ENCODE measurements at places on chromosomes 7 and 10.

DNA sequence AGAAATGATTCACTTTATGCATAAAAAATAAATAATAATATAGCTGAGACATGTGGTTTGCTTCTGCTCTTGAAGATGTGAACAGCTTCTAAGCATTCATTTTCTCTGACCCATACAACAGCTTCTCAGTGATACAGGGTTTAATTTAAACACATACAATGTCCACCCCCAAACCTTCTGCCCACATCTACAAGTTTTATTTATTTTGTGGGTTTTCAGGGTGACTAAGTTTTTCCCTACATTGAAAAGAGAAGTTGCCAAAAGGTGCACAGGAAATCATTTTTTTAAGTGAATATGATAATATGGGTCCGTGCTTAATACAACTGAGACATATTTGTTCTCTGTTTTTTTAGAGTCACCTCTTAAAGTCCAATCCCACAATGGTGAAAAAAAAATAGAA lies 17.2 kb downstream of the INHBA start:
- DNase-seq, result no peak

DNA sequence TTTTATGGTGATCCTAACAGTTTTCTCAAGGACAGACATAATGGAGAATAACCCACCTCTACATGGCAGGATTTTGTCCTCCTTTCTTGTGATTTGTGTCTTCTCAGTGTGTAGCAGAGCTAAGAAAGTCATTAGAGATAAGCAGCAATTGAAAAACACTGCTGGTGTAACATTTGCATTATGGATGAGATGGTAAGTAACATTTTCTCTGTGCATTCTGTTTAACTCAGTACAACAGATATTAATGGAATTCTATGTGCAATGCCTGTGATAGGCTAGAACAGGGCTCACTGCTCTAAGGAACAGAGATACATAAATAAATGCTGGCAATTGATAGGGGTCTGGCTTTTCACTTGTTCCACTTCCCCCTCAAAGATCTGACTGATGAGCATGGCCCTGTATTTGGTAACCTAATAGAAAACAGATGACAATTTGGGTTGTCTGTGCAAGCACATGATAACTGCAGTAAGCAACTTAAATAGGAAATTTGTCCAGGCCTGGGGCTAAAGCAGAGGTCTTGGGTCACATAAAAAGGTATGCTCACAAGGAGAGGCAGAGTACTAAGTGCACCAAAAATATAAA lies 560.3 kb upstream of the POM121L12 start:
- DNase-seq, result no peak

DNA sequence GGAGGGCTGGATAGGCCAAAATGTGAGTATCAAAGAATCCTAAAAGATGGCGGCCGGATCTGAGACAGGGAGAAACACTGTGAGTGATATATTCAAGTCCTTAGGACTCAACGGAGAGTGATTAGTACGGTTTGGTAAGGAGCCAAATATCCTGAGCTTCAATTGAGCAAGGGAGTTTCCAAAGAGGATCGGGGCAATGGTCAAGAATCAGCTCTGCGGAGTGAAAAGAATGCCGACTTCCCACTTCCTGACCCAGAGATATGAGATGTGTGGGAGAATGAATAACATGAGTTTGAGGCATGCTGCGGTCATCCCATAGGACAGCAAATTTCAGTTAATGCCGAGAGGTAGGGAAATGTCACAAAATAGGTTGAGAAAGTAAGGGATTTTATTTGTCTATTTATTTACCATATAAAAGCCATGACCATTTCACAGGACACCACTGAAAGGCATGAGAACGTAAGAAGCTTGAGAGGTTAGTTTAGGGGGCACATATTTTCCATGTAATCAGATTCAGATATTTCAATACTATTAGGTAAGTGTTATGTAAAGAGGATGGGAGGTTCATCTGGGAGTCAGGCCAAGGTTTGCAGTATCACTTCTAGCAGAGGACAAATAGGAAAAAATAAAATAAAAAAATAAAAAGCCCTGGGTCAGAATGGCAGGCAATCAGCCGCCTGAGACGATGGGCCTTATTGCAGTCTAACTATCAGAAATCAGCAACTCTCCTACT lies 165.6 kb downstream of the HGF start:
- no peak for DNase-seq

- no peak for DNase-seq
Measured at GRCh38 chr10:58746474-58747185, 234.0 kb downstream of the BICC1 start.

DNA sequence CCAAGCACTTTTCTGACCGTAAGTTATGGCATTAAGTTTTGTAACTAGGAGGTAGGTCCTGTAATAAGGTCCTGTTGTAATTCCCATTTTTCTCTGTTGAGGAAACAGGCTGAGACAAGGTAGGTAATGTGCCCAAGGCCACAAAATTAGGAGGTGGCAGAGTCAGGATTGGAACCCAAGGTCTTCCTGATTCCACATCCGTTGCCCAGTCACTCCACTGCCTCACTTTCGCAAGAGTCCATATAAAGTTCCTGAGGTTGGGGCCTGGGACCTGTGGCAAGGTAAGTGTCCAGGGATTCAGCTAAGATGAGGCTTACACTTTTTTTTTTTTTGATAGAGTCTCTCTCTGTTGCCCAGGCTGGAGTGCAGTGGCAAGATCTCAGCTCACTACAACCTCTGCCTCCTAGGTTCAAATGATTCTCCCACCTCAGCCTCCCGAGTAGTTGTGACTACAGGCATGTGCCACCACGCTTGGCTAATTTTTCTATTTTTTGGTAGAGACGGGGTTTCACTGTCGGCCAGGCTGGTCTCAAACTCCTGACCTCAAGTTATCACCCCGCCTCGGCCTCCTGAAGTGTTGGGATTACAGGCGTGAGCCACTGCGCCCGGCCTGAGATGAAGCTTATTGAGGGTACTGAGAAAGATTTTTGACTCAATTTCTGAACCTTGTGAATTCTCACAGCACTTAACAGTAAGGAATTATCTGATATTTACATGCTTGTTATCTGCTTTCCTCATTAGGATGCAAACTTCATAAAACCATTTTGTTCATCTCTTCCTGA lies 20.3 kb upstream of the GNA12 start:
- DNase-seq, result no peak

DNA sequence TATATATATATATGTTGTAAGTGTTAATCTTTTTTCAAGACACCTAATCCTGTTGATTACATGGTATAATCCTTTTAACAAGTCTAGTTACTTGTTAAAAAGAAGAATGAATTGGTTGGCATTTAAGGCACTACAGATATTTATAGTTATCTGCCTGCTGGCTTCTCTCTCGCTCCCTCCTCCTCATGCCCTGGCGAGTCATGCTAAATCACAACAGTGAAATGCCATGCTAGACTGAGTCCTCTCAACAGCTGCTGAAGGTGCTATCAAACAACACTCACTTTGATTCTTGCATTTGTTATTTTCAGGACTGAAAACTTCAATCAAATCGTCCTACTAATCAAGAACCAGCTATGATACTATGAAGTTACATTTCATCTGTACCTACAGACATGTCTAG lies 15.4 kb downstream of the NRAP start:
- DNase-seq, result no peak

DNA sequence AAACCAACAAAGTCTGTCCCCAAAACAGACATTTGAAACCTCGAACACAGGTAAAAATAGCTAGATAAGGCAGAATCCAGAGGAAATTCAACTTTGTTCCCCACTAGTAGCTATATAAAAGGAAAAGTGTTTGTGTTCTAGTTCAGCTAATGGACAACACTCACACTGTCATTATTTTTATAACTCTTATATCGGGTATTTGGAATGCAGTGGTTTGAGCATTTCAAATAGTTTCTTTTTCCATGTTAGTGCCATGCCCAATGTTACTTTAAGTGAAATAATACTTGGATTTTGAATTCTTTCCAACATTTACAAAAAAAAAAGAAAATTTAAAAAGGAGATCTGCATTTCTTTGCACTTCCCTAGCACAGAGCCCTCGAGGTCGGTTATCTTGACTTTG lies 213.6 kb downstream of the DOCK4 start:
- DNase-seq, result no peak

GRCh38 chr10:7133958-7134357 lies 276.9 kb downstream of the SFMBT2 start:
- no peak for DNase-seq

DNA sequence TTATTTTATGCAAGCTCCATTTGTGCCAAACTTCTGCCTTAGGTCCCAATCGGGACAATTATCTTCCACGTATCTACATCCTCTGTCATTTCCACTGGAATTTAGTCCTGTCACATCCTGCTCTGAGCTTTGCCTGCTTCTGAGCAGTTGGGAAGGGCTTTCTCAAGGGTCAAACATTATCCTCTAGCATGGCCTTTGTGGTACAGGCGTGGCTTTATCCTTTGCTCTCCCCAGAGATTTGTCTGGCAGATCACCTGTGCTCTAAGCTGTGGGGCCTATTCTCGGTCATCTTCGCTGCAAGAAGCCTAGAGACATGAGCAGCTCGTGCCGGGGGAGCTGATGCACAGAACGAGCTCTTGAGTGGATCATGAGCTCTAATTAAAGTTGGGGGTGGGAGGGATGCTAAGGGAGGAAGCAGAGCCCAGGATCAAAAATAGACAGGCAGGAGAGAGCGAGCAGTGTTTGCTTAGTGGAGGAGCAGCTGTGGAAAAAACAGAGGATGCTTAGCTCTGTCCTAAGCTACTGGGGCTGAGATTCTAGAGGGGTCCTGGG lies 19.8 kb upstream of the TMEM273 start:
- no peak for DNase-seq

- no peak for DNase-seq
Measured at GRCh38 chr10:91049988-91050360, 129.1 kb upstream of the ANKRD1 start.

DNA sequence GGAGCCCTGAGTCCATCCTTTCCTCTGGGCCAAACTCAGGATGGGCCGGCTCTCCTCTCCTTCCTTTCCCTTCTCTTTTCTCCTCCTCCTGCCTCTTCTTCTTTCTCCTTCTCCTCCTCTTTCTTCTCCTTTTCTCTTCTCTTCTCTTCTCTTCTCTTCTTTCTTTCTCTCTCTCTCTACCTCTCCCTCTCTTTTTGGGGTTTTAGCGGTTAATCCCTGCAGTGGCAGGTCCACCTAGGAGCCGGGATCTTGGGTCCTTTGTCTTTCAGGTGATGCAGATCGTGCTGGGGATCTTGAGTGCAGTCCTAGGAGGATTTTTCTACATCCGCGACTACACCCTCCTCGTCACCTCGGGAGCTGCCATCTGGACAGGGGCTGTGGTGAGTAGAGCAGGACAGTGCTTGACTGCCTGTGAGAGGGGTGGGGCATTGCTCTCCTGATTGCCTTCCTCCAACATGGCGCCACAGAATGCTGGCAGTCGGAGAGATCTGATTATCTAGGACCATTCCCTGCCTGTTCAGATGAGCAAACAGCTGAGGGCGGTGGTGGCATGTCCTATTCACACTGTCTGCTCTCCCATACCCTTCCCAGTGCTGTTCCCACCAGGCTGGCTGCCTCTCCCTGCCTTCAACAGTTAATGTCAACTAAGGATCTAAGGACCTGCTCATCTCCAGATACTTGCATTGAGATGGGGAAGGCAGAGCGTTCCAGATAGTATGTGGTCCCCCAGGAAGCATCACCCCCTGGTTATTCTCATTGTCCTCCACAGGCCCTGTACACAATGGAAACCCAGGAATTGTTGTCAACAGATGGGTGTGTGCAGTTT lies 1.6 kb downstream of the TMEM176A start:
- DNase-seq, result no peak

DNA sequence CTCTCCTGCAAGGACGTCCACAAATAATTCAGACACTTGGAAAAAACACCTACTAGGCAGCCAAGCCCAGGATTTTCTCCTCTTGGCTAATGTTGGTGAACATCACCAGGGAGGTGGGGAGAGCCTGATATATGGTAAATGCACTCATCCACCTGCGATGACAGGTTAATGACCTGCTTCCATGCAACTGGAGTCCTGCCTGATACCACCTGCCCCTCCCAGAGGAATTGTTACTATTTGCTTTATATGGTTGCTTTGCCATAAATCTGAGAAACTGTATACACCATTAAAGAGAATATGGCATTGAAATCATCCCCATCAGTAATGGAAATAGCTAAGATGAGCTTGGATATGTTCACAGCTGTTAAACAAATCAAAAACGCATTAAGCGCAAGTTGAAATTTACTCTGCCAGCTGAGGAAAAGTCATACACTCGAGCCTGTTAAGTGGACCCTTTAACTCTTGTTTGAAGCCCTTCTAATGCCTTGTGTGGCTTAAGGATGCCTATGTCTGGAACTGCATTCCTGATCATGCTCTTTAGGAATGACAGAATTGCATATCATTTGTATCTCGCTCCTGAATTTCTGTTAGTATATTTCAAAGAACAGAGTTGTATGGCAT lies 208.3 kb downstream of the PRPF18 start:
- no peak for DNase-seq

GRCh38 chr7:54116956-54117355 lies 425.2 kb upstream of the VSTM2A start:
- DNase-seq, result no peak

DNA sequence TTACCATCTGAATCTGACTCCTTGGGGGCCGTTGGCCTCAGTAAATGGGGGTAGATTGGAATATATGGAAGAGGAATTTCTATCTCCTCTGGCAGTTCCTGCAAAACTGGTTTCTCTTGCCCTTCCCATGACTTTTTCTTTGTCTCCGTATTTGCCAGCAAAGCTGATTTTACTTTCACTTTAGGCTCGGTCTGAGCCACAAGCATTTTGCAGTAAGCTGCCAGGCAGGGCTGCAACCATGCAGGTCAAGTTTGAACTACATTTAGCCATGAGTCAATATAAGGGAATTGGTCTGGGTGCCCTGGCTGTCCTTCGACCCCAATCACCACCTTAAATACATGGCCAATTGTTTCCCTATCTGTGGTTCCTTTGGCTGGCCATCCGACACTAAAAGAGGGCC lies 104.3 kb downstream of the TRIM24 start:
- no peak for DNase-seq

DNA sequence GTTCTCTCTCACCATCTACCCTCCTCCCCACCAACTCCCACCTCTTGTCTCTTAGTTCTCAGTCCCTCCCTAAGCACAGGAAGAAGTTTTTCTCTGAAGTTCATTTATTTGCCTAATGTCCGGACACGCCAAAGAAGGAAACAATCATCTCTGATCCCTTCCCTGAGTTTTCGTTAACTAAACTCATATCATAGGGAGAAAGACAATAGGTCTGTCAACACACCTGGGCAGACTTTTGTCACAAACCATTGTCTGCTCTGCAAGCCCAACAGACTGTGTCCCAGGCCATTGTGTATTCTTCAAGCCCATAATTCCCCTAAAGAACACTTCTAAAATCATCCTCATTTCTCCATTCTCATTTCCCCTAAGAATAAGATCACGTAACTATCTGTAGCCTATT lies 691.0 kb upstream of the MBL2 start:
- DNase-seq, result no peak

DNA sequence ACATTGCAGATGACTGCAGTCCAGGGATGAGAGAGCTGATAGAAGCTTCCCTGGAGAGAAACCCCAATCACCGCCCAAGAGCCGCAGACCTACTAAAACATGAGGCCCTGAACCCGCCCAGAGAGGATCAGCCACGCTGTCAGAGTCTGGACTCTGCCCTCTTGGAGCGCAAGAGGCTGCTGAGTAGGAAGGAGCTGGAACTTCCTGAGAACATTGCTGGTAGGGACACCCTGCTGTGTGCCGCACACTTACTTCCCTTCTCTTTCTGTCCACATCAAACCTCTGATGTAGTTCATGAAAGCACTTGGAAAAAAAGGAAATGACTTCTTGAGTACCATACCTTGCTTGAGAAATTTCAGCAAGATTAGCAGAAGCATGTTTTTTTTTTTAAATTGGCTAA lies 25.3 kb downstream of the MAP3K8 start:
- no peak for DNase-seq

Data from stimulated activated CD4-positive, alpha-beta T cell treated with anti-CD3 and anti-CD28 coated beads, TNF-alpha, amount 100 ng/mL, for 1 hour (primary cell).